Activated CD4-positive, alpha-beta memory T cell treated with anti-CD3 and anti-CD28 coated beads for 36 hours (primary cell): ENCODE measurements at places on chromosomes 12 and 14. TPM values are rescaled to one million over a fixed set of nuclear protein-coding genes. Genes with fewer than 3 reads are reported as not detected.
A peak's percentile ranks its signal among the peaks of the same experiment; 100 is the strongest.

The MYF5 gene
- total RNA-seq = not detected

GRCh38 chr14:81341370-81341769 lies 58.8 kb downstream of the STON2 start:
- H3K4me3 ChIP-seq = no peak overlapping the region
- DNase-seq = no peak
- no peaks in the 10 kb centered on the region for H3K36me3 ChIP-seq
- no peak overlapping the region for H3K27ac ChIP-seq
- no peaks in the 10 kb centered on the region for H3K4me1 ChIP-seq

DNA sequence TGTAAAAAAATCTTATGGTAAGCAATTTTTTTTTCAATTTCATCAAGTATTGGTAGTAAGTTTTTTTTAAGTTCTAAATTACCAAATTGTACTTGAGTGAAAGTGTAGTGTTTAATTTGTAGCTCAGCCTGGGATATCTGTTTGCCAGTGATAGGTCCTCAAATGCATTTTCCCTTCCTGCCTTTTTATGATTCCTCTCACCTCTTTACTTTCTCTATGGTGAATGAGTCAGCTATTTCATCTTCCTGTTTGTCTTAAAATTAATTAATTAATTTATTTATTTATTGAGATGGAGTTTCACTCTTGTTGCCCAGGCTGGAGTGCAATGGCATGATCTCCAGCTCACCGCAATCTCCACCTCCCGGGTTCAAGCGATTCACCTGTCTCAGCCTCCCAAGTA lies 10.6 kb downstream of the SRP54 start:
- peaks cover 4% of the 10 kb centered on the region for H3K36me3 ChIP-seq
- no peaks in the 10 kb centered on the region for H3K27me3 ChIP-seq
- H3K4me1 ChIP-seq = peaks cover 27% of the 10 kb centered on the region
- DNase-seq = no peak
- no peak overlapping the region for H3K4me3 ChIP-seq
- H3K27ac ChIP-seq = no peak overlapping the region

The KRT2 gene
- not detected for total RNA-seq

GRCh38 chr14:56797569-56798446 lies 12.5 kb downstream of the OTX2 start:
- no peak for DNase-seq
- H3K4me3 ChIP-seq = peak overlapping the region; percentile 31
- peaks cover 74% of the 10 kb centered on the region for H3K27me3 ChIP-seq
- H3K36me3 ChIP-seq = peaks cover 1% of the 10 kb centered on the region
- no peak overlapping the region for H3K27ac ChIP-seq

DNA sequence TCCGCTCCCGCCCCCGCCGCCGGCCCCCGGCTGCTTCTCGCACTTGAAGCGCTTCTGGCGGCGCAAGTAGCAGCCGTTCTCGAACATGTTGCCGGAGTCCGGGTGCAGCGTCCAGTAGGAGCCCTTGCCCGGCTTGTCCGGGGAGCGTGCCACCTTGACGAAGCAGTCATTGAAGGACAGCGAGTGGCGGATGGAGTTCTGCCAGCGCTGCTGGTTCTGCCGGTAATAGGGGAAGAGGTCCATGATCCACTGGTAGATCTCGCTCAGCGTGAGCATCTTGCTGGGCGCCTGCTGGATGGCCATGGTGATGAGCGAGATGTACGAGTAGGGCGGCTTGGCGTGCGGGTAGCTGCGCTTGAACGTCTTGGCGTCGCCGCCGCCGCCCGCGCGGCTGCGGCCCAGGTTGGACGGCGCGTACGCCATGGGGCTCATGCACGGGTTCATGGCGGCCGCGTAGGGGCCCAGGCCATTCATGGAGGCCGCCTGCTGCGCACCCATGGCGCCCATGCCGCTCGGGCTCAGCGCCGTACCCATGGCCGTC lies 3.0 kb downstream of the FOXA1 start:
- H3K4me3 ChIP-seq = no peak overlapping the region
- no peak overlapping the region for H3K27ac ChIP-seq
- peaks cover 26% of the 10 kb centered on the region for H3K36me3 ChIP-seq
- H3K27me3 ChIP-seq = peaks cover 72% of the 10 kb centered on the region
- peaks cover 19% of the 10 kb centered on the region for H3K4me1 ChIP-seq
- no peak for DNase-seq

GRCh38 chr12:117972301-117972700 lies 3.5 kb upstream of the KSR2 start:
- peaks cover 8% of the 10 kb centered on the region for H3K4me1 ChIP-seq
- no peak overlapping the region for H3K4me3 ChIP-seq
- DNase-seq = no peak

DNA sequence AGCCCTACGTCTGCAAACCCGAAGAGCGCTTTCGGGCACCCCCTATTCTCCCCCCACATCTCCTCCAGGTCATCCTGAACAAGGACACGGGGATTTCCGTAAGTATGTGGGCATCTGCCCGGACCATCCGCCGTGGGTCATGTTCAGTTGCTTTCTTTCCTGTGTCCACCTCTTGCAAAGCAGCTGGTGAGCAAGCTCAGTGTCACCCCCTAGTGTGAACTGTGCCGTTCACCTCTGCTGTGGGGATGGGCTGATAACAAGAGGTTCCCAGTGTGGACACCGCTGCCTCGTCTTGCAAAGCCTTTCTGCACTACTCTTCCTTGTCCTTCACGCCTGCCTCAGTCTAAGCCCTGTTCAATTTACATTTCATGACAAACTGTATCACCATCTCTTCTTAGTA lies 8.6 kb downstream of the PRKAB1 start:
- no peaks in the 10 kb centered on the region for H3K27me3 ChIP-seq
- H3K27ac ChIP-seq = no peak overlapping the region
- H3K36me3 ChIP-seq = peaks cover 80% of the 10 kb centered on the region
- H3K4me3 ChIP-seq = no peak overlapping the region
- DNase-seq = no peak

The SMCO3 gene
- not detected for total RNA-seq

GRCh38 chr12:50618864-50619609 lies 114.3 kb downstream of the DIP2B start:
- no peaks in the 10 kb centered on the region for H3K36me3 ChIP-seq
- DNase-seq = no peak
- peaks cover 45% of the 10 kb centered on the region for H3K4me1 ChIP-seq
- H3K27me3 ChIP-seq = no peaks in the 10 kb centered on the region

DNA sequence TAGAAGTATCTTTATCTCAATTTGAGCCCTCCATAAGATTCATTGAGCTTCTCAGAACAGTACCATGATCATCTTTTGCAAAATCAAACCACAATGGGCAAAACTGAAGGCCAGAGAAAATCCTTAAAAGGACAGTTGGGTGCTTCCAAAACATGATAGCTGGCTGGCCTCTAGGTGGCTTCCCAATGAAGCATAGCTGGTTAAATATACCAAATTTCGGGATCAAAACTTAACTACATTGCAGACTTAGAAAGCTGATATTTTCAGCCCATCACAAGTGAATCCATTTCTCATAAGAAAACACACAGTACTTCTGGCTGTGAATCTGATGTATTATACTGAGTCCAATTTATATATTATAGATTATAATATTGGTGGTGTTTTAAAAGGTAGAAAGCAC lies 15.3 kb upstream of the PIK3C2G start:
- no peak overlapping the region for H3K27ac ChIP-seq
- H3K4me3 ChIP-seq = no peak overlapping the region
- no peak for DNase-seq
- no peaks in the 10 kb centered on the region for H3K4me1 ChIP-seq
- H3K27me3 ChIP-seq = no peaks in the 10 kb centered on the region

The OAS1 gene
- 46.0 TPM for total RNA-seq

DNA sequence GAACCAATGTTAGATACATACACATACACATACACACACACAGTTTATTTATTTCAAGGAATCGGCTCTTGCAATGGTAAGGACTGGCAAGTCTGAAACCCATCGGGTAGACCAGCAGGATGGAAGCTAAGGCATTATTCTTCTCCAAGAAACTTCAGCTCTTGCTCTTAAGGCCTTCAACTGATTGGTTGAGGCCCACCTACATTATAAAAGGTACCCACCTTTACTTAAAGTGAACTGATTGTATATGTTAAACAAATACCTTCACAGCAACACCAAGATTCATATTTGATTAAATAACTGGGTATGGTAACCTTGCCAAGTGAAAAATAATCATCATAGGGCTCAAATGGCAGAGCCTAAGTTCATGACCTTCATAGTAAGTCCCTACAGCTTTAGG lies 695.5 kb downstream of the BCL11B start:
- H3K4me1 ChIP-seq = no peaks in the 10 kb centered on the region
- no peaks in the 10 kb centered on the region for H3K36me3 ChIP-seq
- no peaks in the 10 kb centered on the region for H3K27me3 ChIP-seq
- no peak overlapping the region for H3K27ac ChIP-seq
- no peak for DNase-seq

- H3K36me3 ChIP-seq = peaks cover 20% of the 10 kb centered on the region
- no peak overlapping the region for H3K4me3 ChIP-seq
- H3K4me1 ChIP-seq = no peaks in the 10 kb centered on the region
- no peaks in the 10 kb centered on the region for H3K27me3 ChIP-seq
- no peak overlapping the region for H3K27ac ChIP-seq
- DNase-seq = no peak
Observed at GRCh38 chr14:102909462-102909861, 13.0 kb upstream of the AMN start.

- no peak overlapping the region for H3K4me3 ChIP-seq
- H3K4me1 ChIP-seq = no peaks in the 10 kb centered on the region
- no peak for DNase-seq
- H3K36me3 ChIP-seq = no peaks in the 10 kb centered on the region
- no peak overlapping the region for H3K27ac ChIP-seq
- peaks cover 15% of the 10 kb centered on the region for H3K27me3 ChIP-seq
Observed at GRCh38 chr14:76516884-76517283, 140.9 kb downstream of the ESRRB start.

The SIX6 gene
- not detected for total RNA-seq

The OR11G2 gene
- not detected for total RNA-seq

- H3K27ac ChIP-seq = no peak overlapping the region
- H3K27me3 ChIP-seq = no peaks in the 10 kb centered on the region
- no peak for DNase-seq
- no peak overlapping the region for H3K4me3 ChIP-seq
- H3K36me3 ChIP-seq = no peaks in the 10 kb centered on the region
- H3K4me1 ChIP-seq = peaks cover 7% of the 10 kb centered on the region
Observed at GRCh38 chr14:102530828-102531478, 21.4 kb upstream of the ANKRD9 start.

- H3K4me1 ChIP-seq = no peaks in the 10 kb centered on the region
- peaks cover 11% of the 10 kb centered on the region for H3K27me3 ChIP-seq
- H3K4me3 ChIP-seq = no peak overlapping the region
- no peak overlapping the region for H3K27ac ChIP-seq
- no peaks in the 10 kb centered on the region for H3K36me3 ChIP-seq
- no peak for DNase-seq
Observed at GRCh38 chr12:10073261-10073660, 25.5 kb downstream of the CLEC1A start.

- H3K36me3 ChIP-seq = no peaks in the 10 kb centered on the region
- H3K4me1 ChIP-seq = peaks cover 17% of the 10 kb centered on the region
- no peak for DNase-seq
- no peak overlapping the region for H3K27ac ChIP-seq
- H3K4me3 ChIP-seq = no peak overlapping the region
Observed at GRCh38 chr12:132467511-132467910, 22.4 kb upstream of the FBRSL1 start.

- H3K4me1 ChIP-seq = no peaks in the 10 kb centered on the region
- H3K27me3 ChIP-seq = no peaks in the 10 kb centered on the region
- no peaks in the 10 kb centered on the region for H3K36me3 ChIP-seq
- no peak for DNase-seq
- H3K4me3 ChIP-seq = no peak overlapping the region
Observed at GRCh38 chr12:40261937-40262336, 37.1 kb downstream of the LRRK2 start.

- no peak overlapping the region for H3K4me3 ChIP-seq
- no peaks in the 10 kb centered on the region for H3K27me3 ChIP-seq
- H3K36me3 ChIP-seq = no peaks in the 10 kb centered on the region
- H3K4me1 ChIP-seq = no peaks in the 10 kb centered on the region
- DNase-seq = no peak
- H3K27ac ChIP-seq = no peak overlapping the region
Observed at GRCh38 chr14:79699206-79699605, 512.1 kb downstream of the DIO2 start.

GRCh38 chr14:91956616-91957015 lies 9.1 kb upstream of the FBLN5 start:
- H3K4me1 ChIP-seq = peaks cover 8% of the 10 kb centered on the region
- no peak for DNase-seq
- no peaks in the 10 kb centered on the region for H3K36me3 ChIP-seq

GRCh38 chr12:102487226-102487625 lies 6.9 kb upstream of the IGF1 start:
- H3K27me3 ChIP-seq = peaks cover 1% of the 10 kb centered on the region
- no peaks in the 10 kb centered on the region for H3K36me3 ChIP-seq
- DNase-seq = no peak
- H3K4me1 ChIP-seq = peaks cover 17% of the 10 kb centered on the region
- H3K27ac ChIP-seq = no peak overlapping the region
- no peak overlapping the region for H3K4me3 ChIP-seq

GRCh38 chr14:37721976-37722659 lies 126.7 kb downstream of the TTC6 start:
- no peaks in the 10 kb centered on the region for H3K36me3 ChIP-seq
- H3K4me1 ChIP-seq = no peaks in the 10 kb centered on the region
- DNase-seq = no peak
- no peak overlapping the region for H3K27ac ChIP-seq
- H3K4me3 ChIP-seq = no peak overlapping the region

DNA sequence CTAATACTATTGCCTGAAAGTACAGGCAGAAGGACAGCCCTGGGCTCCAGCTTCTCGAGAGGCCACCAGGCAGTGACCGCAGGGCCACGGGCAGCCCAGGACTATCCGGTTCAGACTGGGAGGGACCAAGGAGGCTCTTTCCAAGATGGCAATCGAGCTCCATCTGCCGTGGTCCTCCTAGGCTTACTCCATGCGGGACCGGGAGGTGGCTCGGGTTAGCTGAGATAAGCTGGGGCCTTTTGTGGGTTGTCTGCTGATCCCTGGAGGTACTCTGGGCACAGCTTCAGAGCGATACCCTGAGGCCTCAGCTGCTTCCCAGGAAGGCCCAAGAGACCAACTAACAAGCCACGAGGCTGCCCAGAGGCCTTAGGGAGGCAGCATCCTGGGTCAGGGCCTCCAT lies 33.1 kb downstream of the SNRNP35 start:
- H3K27me3 ChIP-seq = no peaks in the 10 kb centered on the region
- H3K36me3 ChIP-seq = no peaks in the 10 kb centered on the region
- no peak overlapping the region for H3K27ac ChIP-seq
- H3K4me3 ChIP-seq = no peak overlapping the region
- H3K4me1 ChIP-seq = peaks cover 2% of the 10 kb centered on the region

The HHIPL1 gene
- 0.29 TPM for total RNA-seq

The REP15 gene
- 0.22 TPM for total RNA-seq

- no peaks in the 10 kb centered on the region for H3K27me3 ChIP-seq
- H3K4me1 ChIP-seq = no peaks in the 10 kb centered on the region
- DNase-seq = no peak
- no peak overlapping the region for H3K4me3 ChIP-seq
Observed at GRCh38 chr12:93042283-93042682, 113.2 kb upstream of the EEA1 start.

DNA sequence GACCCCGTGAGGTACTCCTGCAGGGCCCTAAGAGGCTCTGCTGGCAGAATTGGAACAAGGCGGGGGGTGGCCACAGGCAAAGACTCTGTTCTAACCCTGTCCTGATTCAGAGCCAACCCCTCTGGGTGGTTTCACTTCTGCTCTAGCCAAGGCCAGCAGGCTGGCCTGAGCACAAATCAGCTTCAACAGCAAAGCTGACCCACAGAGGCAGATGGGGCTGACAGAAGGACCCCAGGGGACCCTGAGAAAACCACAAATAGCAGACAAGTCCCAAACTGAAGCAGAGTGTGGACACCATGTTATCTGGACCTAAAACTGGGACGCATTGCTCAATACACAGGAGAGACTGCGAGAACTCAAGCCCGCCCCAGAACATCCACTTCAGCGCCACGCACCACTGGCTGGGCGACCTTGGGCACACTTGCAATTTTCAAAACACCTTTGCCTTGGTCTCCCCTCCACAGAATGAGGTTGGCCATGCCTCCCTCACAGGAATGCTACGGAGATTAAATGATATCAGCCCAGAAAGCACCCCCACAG lies 76.4 kb upstream of the DICER1 start:
- peaks cover 4% of the 10 kb centered on the region for H3K27me3 ChIP-seq
- H3K27ac ChIP-seq = no peak overlapping the region
